ENCODE measurements at places on chromosomes 5 and 9.

DNA sequence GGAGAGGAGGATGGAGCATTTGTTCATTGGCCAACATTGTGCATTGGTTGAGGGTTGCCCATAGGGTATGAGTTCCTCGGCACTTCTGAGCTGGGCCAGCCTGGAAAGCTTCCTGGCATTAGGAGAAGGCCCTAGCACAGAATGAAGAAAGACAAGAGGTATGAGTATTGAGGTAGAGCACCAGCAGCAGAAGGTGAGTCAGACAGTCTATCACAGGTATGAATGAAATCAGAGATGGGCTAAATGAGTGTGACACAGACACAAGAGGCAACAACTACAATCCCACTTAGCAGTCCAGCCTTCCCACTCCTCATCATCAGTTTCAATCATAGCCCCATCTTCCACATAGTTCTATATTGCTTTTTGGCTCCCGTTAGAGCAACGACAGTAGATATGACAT lies 25.4 kb upstream of the TGFBR1 start:
- DNase-seq, result no peak

- peak; percentile 2 for DNase-seq
Observed at GRCh38 chr5:76252437-76252836, 150.6 kb upstream of the IQGAP2 start.

- no peak for DNase-seq
Observed at GRCh38 chr9:75358846-75359245, 270.5 kb downstream of the OSTF1 start.

- DNase-seq, result no peak
Observed at GRCh38 chr9:98603821-98604383, 104.8 kb downstream of the GABBR2 start.
